ENCODE measurements at places on chromosomes 5 and 9.
A peak's percentile ranks its signal among the peaks of the same experiment; 100 is the strongest.

DNA sequence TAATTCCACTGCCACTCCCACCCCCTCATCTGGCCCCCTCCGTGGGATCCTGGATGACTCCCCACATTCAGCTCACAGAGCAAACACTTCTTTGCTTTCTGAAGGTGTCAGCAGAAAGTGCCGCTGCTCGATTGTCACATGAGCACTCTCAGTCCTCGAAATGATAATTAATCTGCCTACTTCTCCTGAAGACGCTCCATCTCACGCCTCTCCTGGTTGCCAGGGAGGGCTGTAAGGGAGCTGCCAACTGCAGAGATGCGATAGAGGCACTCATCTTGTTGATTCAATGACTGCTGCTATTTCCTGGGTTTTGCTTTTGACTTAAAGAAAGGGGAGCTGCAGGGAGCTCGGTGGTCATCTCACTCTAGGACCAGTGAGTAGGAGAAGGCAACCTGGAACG lies 206.5 kb downstream of the DAB2IP start:
- no peak for DNase-seq

DNA sequence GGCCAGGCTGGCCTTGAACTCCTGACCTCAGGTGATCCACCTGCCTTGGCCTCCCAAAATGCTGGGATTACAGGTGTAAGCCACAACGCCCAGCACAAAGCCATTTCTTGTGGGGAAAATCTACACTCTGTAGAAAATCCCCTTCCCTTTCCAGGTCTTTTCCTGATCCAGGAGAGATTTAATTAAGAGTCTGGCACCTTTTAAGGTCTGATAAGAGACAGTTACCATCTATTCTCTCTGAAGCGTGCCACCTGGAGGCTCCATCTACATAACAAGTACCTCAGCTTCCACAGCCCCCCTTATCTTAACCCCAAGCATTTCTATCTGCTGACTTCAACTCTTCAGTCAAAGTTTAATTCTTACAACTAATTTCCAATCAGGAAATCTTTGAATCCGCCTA lies 71.4 kb upstream of the CDK20 start:
- DNase-seq = no peak

GRCh38 chr5:143585970-143586369 lies 182.5 kb upstream of the NR3C1 start:
- DNase-seq = no peak

- peak; percentile 99 for DNase-seq
These were observed 137.1 kb downstream of the FOXD1 start for GRCh38 chr5:73311291-73312110.

DNA sequence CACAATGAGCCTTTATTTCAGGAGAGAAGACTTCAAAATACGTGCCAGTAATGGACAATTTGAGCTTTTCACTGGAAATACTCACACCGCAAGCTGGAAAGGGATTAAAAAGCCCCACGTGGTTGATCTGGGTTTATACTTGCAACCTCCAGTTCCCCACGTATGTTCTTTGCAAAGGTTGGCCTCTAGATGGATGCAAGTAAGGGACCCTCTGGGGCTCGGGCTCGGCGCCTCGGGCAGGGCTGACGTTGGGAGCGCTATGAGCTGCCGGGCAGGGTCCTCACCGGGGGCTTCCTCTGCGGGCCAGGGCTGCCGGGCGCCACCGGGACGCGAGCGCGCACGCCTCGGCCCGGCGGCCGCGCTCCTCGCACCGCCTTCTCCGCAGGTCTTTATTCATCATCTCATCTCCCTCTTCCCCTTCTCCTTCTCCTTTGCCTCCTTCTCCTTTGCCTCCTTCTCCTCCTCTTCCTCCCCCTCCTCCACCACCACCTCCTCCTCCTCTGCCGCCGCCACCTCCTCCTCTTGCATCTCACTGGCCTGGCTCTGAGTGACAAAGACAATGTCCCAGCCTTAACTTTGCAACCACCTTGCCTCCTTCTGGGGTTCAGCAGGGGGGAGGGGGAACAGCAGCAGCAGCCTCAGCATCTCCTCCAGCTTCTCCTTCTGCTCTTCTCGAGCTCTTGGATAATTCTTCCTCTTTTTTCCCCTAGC lies 701 bp upstream of the ZNF462 start:
- DNase-seq = peak; percentile 35

- no peak for DNase-seq
These were observed 14.0 kb upstream of the EGFL7 start for GRCh38 chr9:136648751-136649150.

- no peak for DNase-seq
These were observed 31.9 kb downstream of the P4HA2 start for GRCh38 chr5:132195727-132196126.

DNA sequence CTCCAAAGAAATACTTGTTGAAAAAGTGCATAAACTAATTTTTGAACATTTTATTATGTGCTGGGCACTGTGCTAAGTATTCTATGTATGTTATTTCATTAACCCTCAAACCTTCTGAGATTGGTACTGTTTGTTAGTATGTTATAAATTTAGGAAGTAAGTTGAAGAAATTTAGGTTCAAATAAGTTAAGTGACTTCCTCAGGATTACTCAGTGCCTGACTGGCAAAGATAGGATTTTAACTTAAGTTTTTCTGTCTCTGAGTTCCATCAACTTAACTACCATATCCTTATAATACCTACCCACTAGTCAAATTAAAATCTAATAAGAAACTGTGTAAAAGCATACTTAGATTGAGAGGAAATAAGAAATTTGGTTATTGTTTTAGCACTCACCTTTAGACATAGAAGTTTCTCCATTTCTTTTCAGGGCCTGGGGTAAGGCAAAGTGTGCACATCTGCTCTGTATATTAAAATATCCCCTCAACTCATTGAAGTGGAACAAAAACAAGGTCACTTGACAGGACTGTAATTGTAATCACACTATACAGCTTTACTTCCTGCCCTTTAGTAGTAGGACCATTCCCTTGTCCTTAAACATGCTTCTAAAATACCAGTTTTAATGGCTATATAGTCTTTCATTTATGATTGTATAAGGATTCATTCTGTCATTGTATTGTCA lies 15.2 kb downstream of the TGFBR1 start:
- DNase-seq = no peak

GRCh38 chr9:68931821-68932220 lies 82.1 kb downstream of the PRKACG start:
- no peak for DNase-seq

DNA sequence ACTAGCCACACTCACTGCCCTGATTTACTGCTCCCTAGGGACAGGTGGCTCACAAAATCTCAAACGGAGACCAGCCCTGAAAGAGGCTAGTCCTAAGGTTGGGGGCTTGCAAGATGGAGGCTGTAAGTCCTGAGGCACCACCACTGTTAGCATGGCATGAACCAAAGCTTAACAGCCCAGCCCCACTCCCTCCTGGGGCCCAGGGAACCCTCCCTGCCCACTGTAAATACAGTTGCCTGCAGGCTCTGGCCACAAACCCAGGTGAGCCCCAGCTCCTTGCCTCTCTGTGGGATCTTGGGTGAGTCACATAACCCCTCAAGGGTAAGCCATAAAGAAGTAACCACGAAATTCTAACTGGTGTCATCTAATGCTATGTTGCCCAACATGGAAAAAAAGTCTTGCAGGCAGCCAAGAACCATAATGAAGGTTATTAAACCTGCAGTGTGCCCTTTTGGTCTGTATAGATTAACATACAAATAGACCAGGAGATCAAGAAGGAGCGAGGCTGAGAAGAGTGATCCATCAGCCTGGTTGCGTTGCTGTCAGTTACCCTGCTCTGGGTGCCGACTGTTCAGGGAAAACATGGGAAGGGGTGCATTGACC lies 1.7 kb upstream of the POMT1 start:
- peak; percentile 45 for DNase-seq

- DNase-seq = no peak
These were observed 252.7 kb downstream of the EFNA5 start for GRCh38 chr5:107418071-107418470.

DNA sequence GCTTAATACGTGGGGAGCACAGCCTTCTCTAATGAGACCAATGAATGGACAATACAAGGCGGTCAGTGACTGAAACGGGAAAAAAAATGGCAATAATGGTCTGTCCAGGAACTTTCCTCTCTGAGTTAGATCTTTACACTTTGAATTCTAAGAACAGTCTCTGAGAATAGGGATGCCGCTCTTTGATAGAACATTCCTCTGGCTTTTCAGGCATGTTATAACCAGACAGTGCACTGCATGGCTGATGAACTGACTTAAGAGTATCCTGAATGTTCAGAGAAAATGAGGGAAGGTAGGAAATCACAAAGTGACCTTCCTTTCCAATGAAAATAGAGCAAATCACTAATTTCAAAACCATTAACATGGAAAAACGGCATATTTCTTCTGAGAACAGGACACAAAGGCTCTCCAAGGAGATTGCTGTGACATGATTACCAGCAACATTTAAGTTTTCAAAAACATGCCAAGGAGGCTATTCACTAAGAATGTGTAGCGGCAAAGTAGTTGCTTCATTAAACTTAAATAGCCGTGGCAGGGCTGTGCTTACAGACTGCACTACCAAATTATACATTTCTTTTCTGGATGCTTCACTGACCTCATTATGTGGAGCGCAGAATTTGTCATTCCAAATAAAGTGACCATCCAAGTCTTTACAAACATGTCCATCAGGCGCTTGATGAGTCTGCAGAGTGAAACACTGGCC lies 105.9 kb downstream of the MARCHF3 start:
- DNase-seq = no peak

GRCh38 chr9:127458921-127459320 lies 7.6 kb downstream of the LRSAM1 start:
- DNase-seq = no peak

DNA sequence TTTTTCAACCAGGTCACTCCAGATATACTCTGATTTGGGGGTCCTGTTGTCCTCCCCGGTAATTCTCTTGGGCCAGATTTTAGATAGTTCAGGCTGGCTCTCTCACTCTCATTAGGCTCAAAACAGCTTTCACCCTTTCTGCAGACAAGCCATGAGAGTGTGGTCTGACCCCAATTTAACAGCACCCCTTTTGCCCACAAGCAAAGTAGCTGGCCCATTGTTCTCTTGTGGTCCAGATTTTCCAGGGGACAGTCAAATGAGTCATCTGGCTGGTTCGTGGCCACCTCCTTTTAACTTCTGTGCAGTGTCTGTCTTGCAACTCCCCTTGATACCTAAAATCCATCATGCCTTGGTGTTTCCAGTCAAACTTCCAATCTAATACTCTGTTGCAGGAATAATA lies 16.5 kb downstream of the BHMT2 start:
- DNase-seq = no peak

DNA sequence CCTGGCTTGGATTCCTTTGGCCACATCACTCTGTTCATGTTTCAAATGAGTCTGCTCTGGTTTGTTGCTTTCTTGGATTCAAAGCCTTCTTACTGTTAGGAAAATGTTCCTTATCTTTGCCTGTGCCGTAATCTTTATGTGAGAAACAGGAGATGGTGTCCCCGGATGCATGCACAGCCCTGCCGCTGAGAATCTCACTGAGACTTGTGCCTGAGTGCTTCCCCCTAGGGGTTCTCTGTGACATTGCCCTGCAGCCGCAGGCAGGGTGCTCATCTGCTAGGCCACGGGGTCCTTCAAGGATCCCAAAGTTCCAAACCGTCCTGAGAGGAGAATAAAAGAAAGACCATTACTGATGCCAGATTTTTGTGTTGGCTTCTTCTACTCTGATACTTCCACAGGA lies 81.4 kb upstream of the ANKRD55 start:
- DNase-seq = no peak

DNA sequence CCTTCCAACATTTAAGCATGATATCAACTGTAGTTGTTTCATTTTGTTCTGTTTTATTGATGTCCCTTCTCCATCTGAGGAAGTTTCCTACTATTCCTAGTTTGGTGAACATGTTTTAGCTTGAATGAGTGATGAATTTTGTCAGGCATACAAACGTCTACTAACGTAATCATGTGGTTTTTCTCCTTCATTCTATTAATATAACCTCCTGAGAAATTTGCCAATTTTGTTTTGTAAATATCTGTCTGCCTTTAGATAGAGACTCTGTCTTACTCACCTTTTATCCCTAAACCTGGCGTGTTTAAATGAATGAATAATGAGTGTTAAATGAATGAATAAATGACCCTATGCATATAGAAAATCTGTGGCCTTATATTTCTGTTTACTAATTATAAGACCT lies 26.5 kb upstream of the NREP start:
- DNase-seq = no peak

DNA sequence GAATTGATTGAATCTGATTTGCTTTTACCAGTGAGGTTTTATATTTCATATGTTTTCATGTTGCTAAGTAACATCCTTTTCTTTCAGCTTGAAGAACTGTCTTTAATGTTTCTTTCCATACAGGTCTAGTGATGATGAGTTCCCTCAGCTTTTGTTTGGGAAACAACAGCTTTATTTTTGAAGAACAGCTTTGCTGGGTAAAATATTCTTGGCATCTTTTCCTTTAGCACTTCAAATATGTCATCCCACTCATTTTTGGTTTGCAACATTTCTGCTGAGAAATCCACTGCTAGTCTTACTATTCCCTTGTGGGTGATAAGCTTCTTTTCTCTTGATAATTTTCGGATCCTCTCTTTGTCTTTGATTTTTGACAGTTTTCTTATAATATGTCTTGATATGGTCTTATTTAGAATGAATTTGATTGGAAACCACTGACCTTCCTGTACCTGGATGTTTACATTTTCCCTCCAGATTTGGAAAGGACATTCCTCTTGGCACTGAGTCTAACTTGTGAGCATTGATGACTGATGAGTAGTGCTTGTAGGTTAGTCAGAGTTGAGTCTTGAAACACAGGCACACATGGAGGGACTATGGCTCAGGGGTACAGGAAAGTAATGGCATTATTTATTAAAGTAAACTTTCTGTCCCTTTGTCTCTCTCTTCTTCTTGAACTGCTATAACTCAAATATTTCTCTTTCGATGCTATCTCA lies 220.3 kb downstream of the SPATA31D1 start:
- DNase-seq = no peak

- DNase-seq = no peak
These were observed 78.1 kb upstream of the ANXA1 start for GRCh38 chr9:73073337-73074175.

- DNase-seq = no peak
These were observed 38.2 kb upstream of the LPAR1 start for GRCh38 chr9:111076519-111076918.

GRCh38 chr5:145056800-145057199 lies 778.3 kb downstream of the PRELID2 start:
- DNase-seq = peak; percentile 3

DNA sequence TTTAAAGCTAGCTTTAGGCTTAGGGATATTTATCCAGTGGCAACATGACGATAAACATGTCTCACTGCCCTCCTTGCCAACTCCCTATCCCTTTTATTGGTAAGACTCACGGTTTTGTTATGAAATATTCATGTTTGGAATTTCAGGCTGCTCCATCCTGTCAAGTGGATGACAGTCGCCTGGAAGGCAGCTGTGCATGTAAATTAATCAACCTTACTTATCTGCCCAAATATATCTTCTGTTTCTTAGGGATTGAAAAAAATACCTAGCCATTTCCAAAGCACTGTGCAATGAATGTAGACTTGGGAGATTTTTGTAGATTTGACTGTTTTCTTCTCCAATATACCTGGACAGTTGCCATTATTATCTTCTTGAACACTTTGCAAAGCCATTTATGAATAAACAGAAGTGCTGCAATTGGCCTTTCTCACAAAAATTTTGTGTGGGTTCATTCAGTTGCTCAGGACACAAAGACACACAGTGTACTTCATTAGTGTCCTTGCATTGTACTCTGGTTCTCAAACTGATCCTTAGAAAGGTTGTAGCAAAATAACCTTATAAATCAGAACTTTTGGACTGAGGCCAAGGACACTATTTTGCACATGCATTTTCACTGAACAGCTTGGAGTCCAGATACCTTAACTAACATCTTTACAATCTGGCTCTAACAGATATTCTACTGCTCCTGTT lies 889.4 kb upstream of the SEMA6A start:
- no peak for DNase-seq
